ENCODE measurements at places on chromosomes 1 and 21.

DNA sequence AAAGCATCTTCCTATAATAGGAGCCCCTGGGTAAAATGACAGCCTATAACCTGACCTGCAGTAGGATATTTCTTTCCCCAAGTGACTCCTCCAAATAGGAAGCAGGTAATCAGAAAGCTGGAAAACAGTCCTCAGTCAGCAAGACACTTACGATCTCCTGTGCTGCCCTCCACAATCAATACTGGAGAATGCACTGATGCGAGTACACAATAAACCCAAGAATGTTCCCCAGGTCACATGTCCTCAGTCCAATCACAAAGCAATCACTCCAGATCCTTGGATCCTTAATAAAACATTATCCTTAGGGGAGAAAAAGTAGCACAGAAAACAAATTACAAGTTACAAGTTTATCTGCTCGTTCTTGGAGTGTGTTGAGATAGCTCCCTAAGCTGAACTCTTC is 233.1 kb downstream of the SLC45A1 start:
- no peaks in the 10 kb centered on the region for H3K27me3 ChIP-seq
- H3K4me1 ChIP-seq, result no peaks in the 10 kb centered on the region
- H3K36me3 ChIP-seq, result peaks cover 2% of the 10 kb centered on the region
- no peak for DNase-seq
- no peak overlapping the region for H3K27ac ChIP-seq

- H3K4me3 ChIP-seq, result no peak overlapping the region
- H3K4me1 ChIP-seq, result peaks cover 8% of the 10 kb centered on the region
- H3K27me3 ChIP-seq, result no peaks in the 10 kb centered on the region
- no peak overlapping the region for H3K27ac ChIP-seq
- peaks cover 60% of the 10 kb centered on the region for H3K36me3 ChIP-seq
Measured at GRCh38 chr1:39391691-39392679, 99.5 kb upstream of the BMP8A start.

DNA sequence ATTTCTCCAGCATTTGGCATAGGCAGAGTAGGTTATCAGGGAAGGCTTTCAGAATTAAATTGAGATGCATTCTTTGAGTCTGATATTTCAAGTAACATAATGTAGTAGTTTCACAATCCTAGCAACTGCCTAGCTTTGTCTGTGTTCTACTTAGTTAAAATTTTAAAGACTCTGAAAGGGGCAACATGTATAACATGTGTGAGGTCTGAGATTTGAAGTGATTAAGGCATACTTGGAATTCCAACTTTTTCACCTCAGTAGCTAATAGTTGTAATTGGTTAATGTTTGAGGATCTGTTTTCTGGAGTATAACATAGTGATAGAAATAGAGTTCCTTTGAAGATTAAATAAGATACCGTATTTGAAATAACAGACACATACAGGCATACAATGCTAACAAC is 335.2 kb upstream of the BEND5 start:
- H3K4me3 ChIP-seq, result no peak overlapping the region
- no peaks in the 10 kb centered on the region for H3K36me3 ChIP-seq
- no peaks in the 10 kb centered on the region for H3K4me1 ChIP-seq
- no peaks in the 10 kb centered on the region for H3K27me3 ChIP-seq
- no peak for DNase-seq

- DNase-seq, result no peak
- H3K4me3 ChIP-seq, result no peak overlapping the region
- H3K27me3 ChIP-seq, result no peaks in the 10 kb centered on the region
Measured at GRCh38 chr1:81878538-81878937, 77.8 kb downstream of the ADGRL2 start.

- no peaks in the 10 kb centered on the region for H3K27me3 ChIP-seq
- no peaks in the 10 kb centered on the region for H3K4me1 ChIP-seq
- no peak overlapping the region for H3K4me3 ChIP-seq
- DNase-seq, result no peak
Measured at GRCh38 chr1:97893844-97894243, 27.0 kb downstream of the DPYD start.

Data from natural killer cell (primary cell).